ENCODE measurements at places on chromosomes 7 and 10.

- no peak for DNase-seq
These were observed 93.8 kb upstream of the NOBOX start for GRCh38 chr7:144497282-144497681.

- no peak for DNase-seq
These were observed 631.9 kb downstream of the PARD3 start for GRCh38 chr10:34183016-34183796.

- DNase-seq, result no peak
These were observed 765.9 kb downstream of the LRMDA start for GRCh38 chr10:76197293-76197692.

- no peak for DNase-seq
These were observed 666.7 kb upstream of the NRP1 start for GRCh38 chr10:34001087-34001580.

Data from stimulated activated CD8-positive, alpha-beta memory T cell treated with anti-CD3 and anti-CD28 coated beads, Interleukin-4, amount 100 ng/mL, for 48 hours (primary cell).